ENCODE measurements at places on chromosomes 16 and 17.

DNA sequence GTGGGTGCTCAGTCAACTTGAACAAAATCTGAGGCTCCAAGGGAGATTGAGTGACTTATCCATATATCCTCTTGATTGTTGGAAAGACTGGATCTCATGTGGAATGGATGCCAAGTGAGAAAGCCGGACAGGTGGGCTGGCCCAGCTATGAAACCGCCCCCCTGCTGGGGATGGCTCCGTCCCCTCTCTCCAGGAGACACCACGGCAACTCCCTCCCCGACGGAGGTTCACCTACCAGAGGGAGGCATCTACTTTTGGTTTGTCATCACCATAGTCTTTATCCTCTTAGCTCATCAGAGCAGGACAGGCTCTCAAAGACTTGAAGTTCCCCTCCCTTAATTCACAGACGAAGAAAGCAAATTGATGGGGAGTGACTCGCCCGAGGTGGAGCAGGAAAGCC is 1.8 kb upstream of the ALG1 start:
- DNase-seq: no peak

DNA sequence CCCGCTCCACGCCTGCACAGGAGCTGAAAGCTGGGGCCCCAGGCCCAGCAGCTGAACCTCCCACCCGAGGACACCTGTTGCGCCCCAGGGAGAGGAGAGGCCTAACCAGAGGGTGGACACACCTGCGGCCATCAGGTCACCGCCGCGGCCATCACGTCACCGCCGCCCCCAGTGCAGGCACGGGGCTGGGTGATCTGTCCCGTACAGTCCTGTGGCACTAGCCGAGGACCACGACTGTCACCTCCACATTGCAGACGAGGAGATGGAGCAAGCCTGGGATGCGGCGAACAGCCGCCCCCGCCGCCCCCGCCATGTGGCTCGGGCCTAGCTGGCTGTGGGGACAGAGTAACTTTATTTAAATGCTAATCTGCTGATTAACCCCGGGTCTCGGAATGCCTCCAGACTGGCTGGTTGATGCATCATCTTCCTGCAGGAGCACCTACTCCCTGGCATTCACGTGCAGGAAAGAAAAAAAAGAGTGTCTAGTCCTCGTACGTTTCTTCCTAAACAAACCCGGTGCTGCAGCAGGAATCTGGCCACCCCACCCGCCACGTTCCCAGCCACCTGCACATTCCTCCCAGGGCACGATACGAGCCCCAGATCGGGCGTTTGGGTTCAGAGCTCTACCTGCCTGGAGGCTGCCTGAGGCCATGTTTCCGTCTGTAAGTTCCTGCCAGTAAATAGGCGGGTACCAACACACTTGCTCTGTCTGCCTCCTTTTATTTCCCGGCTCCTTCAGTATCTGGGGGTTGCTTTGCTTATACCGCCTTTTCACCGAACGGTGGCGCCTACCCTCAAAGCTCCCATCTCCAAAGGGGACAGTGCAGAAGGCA is 29.9 kb downstream of the PIEZO1 start:
- DNase-seq: no peak

GRCh38 chr16:3589441-3589921 is 12.3 kb upstream of the NLRC3 start:
- no peak for DNase-seq

GRCh38 chr17:732902-733720 is 715 bp downstream of the TLCD3A start:
- no peak for DNase-seq

DNA sequence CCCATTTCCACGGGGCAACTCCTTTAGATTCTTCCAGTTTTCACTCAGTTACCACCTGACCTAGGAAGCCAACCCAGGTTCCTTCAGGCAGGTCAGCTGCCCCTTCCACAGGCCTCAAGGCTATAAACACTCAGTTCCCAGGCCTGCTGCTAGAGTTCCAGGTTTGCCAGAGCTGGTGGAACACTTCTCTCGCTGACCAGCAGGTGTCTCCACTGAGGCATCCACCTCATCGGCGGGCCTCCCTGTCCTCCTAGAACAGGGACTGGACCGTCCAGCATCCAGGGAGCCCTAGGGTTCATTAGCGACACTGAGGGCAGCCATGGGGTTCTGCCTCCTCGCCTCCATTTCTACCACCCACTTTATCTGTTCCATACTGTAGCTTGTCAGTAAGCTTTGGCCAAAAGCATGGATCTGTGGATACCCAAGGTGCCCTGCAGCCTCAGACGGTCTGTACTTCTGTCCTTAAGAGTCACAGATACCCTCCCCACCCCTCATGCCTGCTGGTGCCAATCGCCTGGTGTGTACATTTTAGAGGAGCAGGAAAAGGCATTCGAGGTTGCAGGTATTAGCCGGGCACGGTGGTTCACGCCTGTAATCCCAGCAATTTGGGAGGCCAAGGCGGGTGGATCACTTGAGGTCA is 29.0 kb downstream of the PIMREG start:
- no peak for DNase-seq

DNA sequence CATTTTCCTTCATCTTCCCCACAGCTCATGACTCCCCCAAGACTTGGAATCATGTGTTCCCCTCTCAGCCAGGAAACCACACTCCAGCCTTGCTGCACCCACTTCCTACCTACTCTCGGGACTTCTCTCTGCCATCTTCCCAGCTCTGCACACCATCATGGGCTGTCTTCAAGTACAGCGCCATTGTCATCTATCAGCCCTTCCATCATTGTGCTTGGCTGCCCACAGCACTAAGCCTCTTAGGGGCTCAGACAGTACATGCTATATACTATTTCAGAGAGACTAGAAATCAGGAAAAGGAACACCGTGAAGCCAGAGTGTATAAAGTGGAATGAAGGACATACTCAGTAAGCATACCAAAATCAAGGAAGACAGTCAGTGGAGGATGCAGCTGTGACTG is 64.7 kb downstream of the CDH11 start:
- DNase-seq: no peak

- DNase-seq: no peak
These were observed 184.7 kb downstream of the C16orf95 start for GRCh38 chr16:87132361-87133014.

DNA sequence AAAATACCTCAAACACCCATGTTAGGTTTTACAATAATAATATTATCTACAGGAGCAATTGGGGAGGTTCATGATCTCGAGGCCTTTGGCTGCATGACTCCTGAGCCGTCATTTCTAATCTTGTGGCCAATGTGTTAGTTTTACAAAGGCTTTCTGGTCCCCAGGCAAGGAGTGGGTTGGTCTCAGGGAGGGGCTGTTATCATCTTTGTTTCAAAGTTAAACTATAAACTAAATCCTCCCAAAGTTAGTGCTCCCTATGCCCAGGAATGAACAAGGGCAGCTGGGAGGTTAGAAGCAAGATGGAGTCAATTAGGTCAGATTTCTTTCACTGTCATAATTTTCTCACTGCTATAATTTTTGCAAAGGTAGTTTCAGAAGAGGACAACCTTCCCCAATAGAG is 9.1 kb upstream of the CCL5 start:
- DNase-seq: no peak

- DNase-seq: no peak
These were observed 53.6 kb downstream of the NUP88 start for GRCh38 chr17:5365831-5366230.

DNA sequence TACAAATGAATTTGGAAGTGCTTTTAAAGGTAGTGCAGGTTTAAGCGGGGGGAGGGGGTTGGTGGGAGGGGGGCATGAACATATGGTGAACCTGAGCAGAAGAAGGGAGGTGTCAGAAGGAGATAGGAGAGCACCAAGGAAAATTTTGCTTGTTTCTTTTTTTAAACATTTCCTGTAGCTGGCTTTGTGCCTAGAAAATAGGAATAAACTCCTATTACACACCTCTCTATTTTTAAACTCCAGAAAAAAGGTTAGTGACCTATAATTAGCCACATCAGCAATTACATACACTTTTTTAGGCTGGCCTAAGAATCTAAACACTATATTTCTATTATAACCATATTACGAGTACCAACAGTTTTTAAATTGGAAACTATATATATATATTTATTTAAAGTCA is 159.1 kb downstream of the SKAP1 start:
- no peak for DNase-seq

DNA sequence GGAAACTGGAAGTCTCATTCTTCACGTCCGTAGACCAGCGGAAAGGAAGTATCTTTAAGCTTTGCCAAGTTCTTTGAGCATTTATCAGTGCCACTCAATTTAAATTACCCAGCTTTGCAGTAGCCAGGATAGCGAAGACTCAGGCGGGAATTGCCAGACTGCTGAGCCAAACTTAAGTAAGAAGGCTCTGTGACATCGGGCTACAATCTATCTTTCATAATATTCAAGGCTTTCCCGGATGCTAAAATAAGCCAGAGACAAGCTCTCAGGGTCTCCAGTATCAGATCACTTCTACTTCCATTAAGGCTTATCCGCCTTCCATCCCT is 436 bp upstream of the BRIP1 start:
- DNase-seq: no peak

DNA sequence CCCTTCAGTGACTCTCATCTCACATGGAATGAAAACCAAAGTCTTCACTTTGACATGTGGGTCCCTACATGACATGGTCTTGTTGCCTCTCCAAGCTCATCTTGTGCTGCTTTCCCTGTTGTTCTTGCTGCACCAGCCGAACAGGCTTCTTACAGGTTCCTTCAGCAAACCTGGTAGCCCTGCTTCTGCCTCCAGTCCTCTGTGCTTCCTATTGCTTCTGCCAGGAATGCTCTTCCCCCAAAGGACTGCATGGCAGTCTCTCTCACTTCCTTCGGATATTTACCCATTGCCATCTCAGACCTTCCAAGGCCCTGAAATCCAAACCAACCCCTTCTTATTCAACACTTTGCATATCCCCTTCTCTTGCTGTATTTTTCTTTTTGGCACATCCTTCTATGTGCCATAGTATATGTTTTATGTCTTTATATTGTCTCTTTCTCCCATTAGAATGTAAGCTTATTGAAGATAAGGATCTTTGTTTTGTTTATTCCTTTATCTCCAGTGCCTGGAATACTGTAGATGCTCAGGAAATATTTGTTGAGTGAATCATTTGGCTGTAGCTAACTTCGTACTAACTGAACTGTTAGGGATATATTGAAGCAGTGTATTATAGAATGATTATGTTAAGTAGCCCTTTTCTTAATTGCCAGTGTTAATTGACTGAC is 57.9 kb upstream of the SLC12A3 start:
- no peak for DNase-seq

- DNase-seq: no peak
These were observed 198.0 kb upstream of the MAF start for GRCh38 chr16:79798416-79799053.

GRCh38 chr17:71363661-71364060 is 757.2 kb upstream of the SOX9 start:
- DNase-seq: no peak

- no peak for DNase-seq
These were observed 6.2 kb upstream of the AGRP start for GRCh38 chr16:67489401-67490083.

Measured in SIG-M5 (cell line).